NCI-H510A treated with DMSO at 0.1 percent for 48 hours (cell line): ENCODE measurements at places on chromosomes 11 and 22.
A peak's percentile ranks its signal among the peaks of the same experiment; 100 is the strongest.

DNA sequence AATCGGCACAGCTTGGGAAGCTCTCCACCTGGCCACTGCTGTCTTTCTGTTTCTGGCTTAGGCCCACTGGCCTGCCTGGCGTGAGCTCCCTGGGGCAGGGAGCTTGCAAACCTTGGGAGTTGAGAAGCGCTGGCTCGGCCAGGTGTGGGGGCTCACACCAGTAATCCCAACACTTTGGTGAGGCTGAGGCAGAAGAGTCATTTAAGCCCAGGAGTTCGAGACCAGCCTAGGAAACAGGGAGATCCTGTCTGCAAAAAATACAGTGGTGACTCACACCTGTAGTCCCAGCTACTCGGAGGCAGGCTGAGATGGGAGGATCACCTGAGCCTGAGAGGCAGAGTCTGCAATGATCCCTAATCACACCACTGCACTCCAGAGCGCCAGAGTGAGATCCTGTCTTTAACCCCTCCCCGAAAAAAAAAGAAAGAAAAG lies 4.0 kb downstream of the AP5B1 start:
- no peak for DNase-seq

GRCh38 chr11:9653871-9654270 lies 10.0 kb upstream of the SWAP70 start:
- no peak for DNase-seq

GRCh38 chr22:41177040-41177621 lies 28.0 kb upstream of the L3MBTL2 start:
- DNase-seq = no peak

GRCh38 chr22:17213976-17214375 lies 5.3 kb downstream of the ADA2 start:
- peak; percentile 16 for DNase-seq

GRCh38 chr22:17243524-17243923 lies 24.3 kb upstream of the ADA2 start:
- DNase-seq = no peak

- no peak for DNase-seq
These were observed 816.3 kb downstream of the NTM start for GRCh38 chr11:132186699-132187098.

- no peak for DNase-seq
These were observed 15.5 kb downstream of the RBX1 start for GRCh38 chr22:40966726-40967085.

GRCh38 chr22:33542722-33543121 lies 377.6 kb downstream of the LARGE1 start:
- no peak for DNase-seq

DNA sequence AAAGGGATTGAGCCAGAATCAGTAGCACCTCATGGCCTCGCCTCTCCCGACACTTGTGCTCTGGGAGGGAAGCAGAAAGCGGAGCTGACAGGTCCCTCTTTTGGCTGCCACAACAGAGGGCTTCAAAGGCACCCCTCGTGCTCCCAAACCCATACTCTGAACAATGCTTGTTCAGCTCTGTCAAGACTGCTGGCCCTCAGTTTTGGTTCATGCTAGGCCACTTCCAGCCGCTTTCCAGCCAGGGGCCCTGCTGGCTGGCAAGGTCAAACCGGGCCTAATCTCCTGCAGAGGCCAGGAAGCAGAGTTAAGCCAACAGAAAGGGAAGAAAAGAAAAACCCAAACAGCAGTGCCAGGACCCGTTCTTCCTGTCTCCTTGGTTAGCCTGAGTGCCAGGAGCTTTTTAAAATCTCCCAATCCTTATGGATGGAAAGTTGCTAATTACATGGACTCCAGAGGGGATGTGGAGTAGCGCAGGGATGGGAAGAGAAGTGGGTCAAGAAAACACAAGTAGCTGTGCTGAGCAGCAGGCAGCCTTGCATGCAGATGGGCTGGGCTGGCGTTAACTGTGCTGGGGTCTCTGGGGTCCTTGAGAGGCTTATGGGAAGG lies 150.6 kb downstream of the GRIK4 start:
- no peak for DNase-seq

- no peak for DNase-seq
These were observed 131.4 kb downstream of the PKNOX2 start for GRCh38 chr11:125295931-125296330.

- no peak for DNase-seq
These were observed 3.8 kb downstream of the PRG3 start for GRCh38 chr11:57377107-57377506.

DNA sequence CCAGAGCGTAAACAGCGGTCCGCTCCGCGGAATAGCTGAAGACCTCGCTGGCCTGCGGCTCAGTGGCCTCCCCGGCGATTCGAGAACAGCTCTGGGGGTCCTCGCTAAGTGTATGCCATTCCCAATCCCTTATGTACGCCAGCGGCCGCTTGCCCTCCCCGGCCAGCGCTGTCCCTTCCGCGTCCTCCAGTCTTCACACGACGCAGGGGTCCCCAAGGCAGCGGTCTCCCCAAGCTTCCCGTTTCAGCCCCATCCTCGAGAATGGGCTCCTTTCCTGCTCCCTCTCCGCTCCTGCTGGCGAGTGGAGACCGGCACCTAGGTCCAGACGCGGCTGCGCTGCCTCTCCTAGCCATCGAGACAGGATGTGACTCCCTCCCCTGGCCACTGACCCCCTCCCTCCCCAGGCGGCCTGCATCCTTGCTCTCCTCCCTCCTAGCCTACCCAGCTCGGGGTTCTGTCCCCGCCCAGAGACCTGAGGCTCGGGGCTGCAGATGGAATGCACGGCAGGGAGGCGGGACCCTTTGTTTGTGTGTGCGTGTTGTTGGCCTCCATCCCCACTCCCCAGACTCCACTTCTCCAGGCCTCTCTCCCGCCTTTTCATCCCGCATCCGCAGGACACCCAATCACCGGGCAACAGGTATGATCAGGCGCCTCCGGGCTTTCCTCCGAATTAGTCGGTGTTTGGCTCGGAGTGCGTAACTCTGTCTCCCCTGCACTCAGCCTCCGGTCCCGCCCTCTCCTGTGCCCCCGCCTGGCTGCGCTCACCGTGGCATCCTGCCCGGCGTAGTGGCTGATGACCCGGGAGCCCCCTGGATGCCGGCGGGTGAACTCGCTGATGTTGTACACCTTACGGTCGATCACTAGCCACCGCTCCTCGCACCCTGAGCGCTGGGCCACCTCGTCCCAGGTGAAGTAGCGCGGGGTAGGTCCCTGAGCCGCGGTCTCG lies 740 bp downstream of the FADS1 start:
- DNase-seq = peak; percentile 70

- DNase-seq = no peak
These were observed 9.1 kb upstream of the ZBED5 start for GRCh38 chr11:10866893-10867331.

DNA sequence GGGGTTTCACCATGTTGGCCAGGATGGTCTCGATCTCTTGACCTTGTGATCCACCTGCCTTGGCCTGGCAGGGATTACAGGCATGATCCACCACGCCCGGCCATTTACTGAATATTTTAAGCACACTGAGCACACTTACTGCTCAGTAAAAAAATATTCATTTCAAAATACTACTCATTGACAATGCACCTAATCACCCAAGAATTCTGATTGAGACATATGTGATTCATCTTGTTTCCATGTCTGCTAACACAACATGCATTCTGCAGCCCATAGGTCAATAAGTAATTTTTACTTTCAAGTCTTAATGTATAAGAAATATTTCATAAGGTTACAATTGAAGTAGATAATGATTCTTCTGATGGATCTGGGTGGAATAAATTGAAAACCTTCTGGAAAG lies 4.2 kb upstream of the OR52J3 start:
- no peak for DNase-seq

DNA sequence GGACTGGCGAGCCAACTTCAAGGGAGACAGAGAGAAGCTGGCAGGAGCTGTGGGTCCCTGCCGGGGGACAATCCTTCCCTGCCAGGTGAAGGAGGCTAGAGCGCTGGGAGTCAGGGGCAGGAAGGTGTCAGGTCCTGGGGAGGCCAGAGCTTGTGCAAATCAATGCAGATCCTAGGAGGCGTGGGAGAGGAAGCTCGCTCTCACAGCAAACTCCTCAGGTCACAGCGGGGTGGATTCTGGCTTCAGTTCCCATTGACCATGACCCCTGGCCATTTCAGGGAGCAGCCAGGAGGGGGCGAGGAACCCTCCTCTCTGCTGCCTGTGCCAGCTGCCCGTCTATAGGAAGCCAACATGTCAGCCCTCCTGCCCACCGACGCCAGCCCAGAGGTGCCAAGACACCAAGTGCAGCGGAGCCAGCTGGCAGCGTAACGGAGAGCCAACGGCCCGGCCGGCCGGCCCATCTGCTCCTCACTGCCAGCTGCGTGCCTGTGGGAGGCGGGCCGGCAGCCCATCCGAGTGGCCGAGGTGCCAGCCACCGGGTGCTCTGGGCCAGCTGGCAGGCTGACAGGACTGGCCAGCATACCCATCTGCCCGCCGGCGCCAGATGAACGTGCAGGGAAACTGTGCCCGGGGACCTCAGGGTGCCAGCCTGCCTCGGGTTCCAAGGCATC lies 374.8 kb downstream of the MIAT start:
- no peak for DNase-seq

GRCh38 chr11:124746621-124747243 lies 5.3 kb downstream of the VSIG2 start:
- peak; percentile 64 for DNase-seq

- DNase-seq = no peak
These were observed 300.2 kb downstream of the SHANK2 start for GRCh38 chr11:70952191-70952590.
